ENCODE measurements at places on chromosomes 16 and 17.

DNA sequence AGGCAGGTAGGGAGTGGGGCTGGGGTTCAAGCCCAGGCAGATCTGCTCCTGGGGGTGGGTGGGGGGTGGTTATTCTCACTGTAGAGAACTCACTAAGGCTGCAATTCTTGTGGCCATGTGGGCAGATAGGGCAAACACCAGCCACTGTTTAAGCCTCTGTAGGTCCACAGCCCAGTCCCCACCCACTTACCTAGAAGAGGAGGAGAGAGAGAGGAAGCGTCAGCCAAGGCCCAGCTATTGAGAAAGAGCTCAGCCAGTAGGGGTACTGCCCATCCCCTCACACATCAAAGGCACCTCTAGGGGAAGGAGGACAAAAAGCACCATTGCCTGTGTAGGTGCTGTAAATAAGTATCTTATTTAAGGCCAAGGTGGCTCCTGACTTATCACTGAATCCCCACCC lies 12.9 kb downstream of the KRT16 start:
- no peak for DNase-seq

DNA sequence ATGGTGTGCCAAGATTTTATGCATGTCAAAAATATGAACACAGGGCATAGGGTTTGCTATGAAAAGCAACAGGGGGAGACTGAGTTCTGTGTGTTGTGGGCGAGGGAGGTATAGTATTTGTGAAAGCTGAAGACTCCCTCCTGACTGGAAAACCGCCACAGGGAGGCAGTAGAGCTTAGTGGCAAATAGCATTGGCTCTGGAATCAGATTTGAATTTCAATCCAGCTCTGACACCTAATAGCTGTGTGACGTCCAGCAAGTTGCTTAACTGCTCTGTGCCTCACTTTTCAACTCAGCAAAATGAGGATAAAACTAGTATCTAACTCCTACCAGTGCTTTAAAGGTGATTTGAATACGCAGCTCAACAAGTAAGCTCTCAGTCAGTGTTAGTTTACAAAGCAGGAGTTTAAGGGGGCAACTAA lies 22.0 kb downstream of the KPNA2 start:
- DNase-seq, result peak; percentile 58

DNA sequence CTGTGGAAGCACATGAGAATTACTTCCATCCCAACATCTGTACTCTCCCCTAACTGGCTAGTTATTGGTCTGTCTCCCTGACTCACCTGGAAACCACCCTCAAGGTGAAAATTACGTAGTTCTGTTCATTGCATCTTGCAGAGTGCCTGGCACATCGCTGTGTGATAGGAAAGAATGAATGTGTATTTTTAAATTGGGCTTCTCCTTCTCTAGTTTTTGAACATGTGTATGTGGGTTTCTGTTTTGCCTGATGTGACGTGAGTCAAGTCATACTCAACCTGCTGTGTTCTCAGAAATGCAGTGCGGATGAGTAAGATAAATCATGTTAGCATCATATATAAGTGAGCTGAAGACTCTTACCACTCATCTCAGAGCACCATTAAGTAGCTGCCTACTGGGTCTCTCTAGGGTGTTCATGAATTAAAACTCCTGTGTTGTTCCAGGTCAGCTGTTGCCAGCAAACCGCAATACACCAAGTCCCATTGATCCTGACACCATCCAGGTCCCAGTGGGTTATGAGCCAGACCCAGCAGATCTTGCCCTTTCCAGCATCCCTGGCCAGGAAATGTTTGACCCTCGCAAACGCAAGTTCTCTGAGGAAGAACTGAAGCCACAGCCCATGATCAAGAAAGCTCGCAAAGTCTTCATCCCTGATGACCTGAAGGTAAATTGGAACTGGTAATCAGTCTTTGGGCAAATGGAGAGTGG lies 50.2 kb downstream of the HLF start:
- DNase-seq, result no peak

- DNase-seq, result no peak
Measured at GRCh38 chr16:1338119-1338730, 4.8 kb downstream of the BAIAP3 start.

DNA sequence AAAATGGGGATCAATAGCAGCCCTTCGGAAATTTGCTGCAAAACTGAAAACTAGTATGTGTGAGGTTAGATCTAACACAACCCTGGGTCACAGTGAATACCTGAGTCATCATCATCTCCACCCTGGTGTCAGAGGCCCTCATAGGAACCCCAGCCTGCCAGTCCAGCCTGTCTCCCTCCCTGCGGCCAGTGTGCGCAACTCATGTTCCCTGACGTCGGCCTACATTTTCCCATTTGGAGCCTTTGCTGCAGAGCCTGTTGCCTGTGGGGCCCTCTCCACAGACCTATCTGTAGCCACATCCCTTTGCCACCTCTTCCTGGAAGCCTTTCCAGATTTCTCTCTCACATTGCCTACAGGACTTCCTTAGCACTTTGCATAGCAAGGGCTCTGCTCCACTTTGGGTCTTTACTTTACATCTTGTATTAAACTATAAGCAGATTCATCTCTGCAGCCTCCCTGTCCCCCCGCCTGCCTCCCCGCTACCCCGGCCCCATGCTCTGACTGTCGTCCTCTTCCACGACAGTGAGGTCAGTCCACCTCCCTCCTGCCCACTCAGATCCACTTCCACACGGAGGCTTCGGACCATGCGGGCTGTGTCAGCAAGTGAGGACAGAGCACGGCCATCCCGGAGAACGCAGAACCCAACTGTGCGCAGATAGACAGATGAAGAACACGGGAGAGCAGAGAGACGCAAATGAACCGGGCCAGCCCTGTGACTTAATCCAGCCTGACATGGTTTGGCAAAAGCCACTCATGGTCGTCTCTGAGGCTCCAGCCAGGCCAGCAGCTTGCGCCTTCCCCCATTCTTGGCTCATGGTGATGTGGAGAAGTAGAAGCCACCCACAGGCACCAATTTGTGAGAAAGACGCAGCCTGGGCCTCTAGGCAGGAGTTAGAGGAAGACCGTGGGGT lies 31.0 kb downstream of the NGFR start:
- DNase-seq, result no peak

- no peak for DNase-seq
Measured at GRCh38 chr17:43789482-43789881, 9.2 kb downstream of the CFAP97D1 start.

GRCh38 chr17:50471009-50471905 lies 2.6 kb upstream of the CHAD start:
- DNase-seq, result no peak

Measured in CD8-positive, alpha-beta memory T cell (primary cell).